ENCODE measurements at places on chromosomes 16 and 17.

GRCh38 chr17:43931062-43931571 is 11.2 kb downstream of the PPY start:
- no peak for DNase-seq

- no peak for DNase-seq
These were observed 3.8 kb upstream of the VAC14 start for GRCh38 chr16:70804734-70805169.

- no peak for DNase-seq
These were observed 102.8 kb upstream of the AXIN2 start for GRCh38 chr17:65664266-65664665.

DNA sequence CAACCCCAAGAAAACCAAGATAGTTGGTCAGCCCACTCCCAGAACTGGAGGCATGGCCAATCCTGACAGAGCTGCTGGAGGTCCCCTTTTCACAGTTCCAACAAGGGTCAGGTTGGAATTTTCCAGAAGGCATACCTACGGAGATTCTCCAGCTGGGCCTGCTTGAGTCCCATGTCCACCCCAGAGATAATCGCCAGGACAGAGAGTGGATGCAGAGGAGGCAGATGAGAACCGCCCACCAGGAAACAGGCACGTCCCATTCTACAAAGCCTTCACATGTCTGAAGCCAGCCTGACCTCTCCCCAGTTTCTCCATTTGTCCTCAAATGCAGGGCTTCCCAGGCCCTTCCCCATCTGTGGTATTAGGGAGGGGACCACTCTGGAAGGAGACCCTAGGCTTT is 47.4 kb upstream of the SMURF2 start:
- no peak for DNase-seq

DNA sequence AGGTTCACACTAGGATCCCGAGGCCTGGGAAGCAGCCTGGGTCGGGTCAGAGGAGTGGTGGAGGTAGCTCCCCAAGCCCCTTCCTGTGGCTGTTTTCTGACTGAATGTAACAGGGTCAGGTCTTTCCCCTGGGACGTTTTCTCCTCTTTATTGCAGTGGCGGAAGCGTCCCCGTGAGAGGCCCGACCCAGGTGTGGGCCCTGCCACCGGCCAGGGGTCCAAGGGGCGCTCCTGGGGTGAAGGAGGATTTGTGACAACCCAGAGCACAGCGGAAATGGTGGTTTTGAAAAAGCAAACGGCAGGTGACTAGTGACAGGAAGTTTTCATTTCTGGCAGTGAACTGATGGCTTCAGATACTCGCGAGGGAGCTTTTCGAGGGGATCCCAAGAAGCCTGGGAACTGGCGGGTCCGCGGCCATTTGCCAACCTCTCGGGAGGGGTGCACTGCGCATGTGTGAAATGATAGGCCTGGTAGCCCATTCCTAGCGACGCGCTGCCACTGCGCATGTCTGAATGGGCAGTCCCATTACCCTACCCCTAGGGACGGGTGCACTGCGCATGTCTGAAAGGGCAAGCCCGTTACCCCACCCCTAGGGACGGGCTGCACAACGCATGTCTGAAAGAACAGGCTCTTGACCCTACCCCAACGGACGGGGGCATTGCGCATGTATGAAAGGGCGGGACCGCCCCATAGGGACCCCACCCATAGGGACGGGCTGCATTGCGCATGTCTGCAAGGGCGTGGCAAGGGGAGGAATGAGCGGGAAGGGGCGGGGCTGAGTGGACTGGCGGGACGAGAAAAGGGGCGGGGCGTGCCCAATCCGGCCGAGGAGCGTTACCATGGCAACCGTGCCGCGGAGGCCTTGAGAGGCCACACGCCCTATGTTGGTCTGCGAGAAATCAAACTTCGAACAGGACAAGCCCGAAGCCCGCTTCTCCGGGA is 1747.9 kb downstream of the TP53TG3F start:
- DNase-seq: no peak

DNA sequence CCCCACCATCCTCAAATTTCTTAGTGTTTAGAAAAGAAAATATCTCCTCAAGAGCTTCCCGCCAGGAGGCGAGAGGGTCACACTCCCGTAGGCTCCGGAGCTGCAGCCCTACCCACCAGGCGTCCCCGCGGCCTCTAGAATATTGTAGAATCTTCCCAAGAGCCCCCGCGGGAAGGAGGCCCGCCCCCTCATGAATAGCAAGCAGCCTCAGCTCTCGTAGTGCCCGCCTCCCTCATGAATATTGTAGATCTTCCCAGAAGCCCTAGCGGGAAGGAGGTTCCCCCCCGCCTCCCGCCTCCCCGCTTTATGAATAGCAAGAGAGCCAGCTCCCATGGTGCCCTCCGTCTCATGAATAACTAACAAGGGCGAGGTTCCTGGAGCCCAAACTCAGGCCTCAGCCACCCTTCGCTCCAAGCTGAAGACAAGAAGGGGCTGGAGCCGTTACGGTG is at the start of gene FBXO47:
Gene FBXO47 (minus strand): TSS at position 114 of the 449 bp plus-strand sequence. CDS start 4,378 bp downstream, outside the sequence.
- peak; percentile 85 for DNase-seq

- no peak for DNase-seq
These were observed 25.8 kb upstream of the HS3ST2 start for GRCh38 chr16:22788193-22788530.

DNA sequence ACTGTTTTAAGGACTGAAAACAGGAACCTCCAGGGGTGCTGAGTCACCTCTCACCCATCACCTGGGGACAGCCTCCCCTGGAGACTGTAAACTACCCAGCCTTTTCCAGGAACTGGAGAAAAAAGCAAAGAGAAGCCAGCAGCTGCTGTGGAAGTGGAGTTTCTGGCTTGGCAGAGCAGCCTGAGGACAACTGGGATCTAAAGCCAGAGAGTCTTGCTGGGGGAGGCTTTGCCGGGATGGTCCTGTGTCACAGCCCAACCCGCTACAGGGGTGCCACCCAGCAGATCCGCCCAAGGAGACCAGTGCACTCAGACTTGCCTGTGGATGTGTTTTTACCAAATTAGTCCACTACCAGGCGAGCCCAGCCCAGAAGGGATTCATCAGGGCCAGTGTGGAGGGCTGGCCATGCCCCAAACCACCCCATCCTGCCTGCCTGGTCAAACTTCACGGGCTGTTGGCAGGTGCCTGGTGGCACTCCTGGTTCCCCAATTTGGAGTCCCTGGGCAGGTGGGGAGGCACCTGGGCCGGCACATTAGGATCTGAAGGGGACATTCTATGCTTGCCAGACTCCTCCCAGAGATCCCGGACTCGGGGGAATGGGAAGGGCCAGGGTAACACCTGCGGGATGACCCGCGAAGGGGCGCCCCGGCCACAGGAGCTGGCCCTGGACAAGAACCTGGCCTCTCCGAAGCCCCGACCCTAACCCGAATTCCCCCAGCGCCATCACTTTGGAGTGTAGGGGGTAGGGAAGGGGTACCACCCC is 771 bp downstream of the MSRB1 start:
- no peak for DNase-seq

GRCh38 chr17:75474736-75475135 is 18.3 kb downstream of the TMEM94 start:
- no peak for DNase-seq

GRCh38 chr16:57341441-57342303 is 16.9 kb upstream of the CCL22 start:
- DNase-seq: peak; percentile 59
